EL (cell line): ENCODE measurements at places on chromosomes 11 and 22.

GRCh38 chr11:14567064-14567651 lies 47.0 kb upstream of the PSMA1 start:
- DNase-seq = no peak

GRCh38 chr22:35604621-35605368 lies 12.3 kb downstream of the MB start:
- peak; percentile 53 for DNase-seq

GRCh38 chr22:46810856-46811786 lies 48.7 kb downstream of the TBC1D22A start:
- DNase-seq = no peak

DNA sequence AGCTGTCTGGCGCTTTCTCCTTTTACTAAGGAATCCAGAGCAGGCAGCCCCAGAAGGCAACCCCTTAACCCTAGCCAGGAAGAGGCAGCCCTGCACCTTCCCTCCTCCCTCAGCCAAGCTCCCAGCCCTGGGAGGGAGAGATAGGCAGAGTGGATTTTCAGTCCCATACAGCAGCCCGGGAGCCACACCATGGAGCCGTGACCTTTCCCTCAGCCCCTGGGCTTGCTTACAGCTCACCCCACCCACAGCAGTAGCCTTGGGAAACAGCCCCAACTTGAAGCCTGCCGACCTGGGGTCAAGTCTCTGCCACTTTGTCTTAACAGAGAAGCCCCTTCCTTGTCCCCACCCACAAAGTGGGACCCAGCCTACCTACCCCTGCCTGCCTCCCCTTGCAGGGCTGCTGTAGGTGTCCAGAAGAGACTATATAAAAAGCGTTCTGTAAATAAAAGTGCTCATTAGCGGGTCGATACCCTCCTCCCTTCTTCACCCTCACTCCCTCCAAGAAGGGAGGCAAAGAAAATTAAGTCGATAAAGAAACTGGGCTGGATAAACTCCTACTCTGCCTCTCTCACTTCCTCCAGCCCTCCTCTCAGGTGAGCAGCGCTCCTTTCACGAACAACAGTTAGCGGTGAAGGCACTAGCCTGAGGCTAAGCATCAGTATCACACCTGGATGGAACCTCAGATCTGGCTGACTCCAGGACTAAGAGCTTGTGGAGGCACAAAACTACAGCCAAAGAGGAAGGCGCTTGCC lies 4.2 kb downstream of the TST start:
- no peak for DNase-seq

- DNase-seq = no peak
Observed at GRCh38 chr11:92087725-92088537, 136.7 kb upstream of the FAT3 start.

DNA sequence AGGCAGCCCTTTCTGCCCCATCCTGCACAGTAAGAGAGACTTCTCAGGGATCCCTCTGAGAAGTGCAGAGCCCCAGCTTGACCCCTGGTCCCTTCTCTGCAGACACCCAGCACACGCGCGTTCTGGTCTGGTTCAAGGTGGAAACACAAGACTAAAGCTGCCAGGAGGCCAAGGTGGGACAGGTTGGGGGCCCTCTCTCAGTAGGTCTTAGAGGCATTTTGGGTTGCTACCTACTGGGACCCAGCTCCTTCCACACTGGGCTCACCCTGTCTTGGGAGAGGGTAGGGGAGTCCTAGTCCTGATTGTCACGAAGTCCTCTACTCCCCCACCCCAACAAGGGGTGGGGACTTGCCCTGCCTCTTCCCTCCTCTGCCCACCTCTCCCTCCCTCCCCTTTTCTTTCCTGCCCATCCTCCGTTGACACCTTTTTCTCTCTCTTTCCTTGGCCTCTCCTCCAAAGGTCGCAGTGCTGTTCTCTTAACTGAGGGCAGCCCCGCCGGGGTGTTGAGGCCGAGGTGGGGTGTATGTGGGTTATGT lies 763 bp upstream of the SOX10 start:
- no peak for DNase-seq

DNA sequence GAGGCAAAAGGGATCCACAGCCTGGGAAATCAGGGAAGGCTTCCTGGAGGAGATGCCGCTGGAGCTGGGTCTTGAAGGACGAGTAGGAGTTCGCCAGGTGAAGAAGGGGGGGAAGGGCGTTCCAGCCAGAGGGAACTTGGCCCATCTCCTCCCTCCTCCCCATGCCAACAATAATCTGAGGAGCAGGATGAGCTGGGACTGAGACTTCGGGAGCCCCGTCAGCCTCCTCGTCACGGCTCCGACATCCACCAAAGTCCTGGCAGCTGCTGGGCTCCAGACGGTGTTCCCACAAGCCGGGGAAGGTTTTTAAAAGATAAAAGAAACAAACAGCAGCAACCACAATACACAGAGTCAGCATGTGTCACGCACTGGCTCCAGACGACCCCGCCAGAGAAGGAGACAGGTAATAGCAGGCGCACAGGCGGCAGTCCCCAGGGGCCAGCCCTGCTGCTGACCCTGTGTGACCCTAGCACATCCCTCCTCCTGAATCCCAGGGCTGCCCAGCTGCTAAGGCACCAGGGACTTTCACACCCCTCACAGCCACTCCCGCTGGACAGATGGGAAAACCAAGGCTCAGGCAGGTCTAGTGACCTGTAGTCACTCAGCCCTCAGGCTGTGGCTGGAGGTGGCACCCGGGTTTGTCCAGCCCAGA lies 37.3 kb downstream of the NUP50 start:
- DNase-seq = no peak

- DNase-seq = no peak
Observed at GRCh38 chr22:43500792-43501785, 89.3 kb downstream of the MPPED1 start.

- no peak for DNase-seq
Observed at GRCh38 chr11:15215005-15215404, 100.3 kb downstream of the INSC start.

GRCh38 chr11:78883506-78883905 lies 308.8 kb upstream of the NARS2 start:
- no peak for DNase-seq

DNA sequence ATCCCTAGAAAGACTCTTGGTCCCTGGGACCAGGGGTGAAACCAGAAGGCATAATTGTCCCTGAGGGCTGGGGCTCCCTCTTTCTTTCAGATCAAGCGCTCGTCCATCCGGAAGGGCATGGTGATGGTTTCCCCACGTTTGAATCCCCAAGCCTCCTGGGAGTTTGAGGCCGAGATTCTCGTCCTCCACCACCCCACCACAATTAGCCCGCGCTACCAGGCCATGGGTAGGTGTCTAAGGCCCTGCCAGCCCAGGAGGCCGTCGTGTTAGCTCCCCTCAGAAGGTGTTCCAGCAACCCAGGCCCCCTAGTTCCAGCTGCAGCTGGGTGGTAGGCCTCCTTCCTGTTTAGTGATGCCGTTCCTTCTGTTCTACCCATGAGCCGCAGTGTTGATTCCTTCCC lies 21.4 kb downstream of the GTPBP1 start:
- no peak for DNase-seq

- DNase-seq = no peak
Observed at GRCh38 chr11:22044126-22044525, 148.8 kb upstream of the ANO5 start.

GRCh38 chr11:45243967-45244366 lies 42.2 kb downstream of the SYT13 start:
- DNase-seq = no peak

DNA sequence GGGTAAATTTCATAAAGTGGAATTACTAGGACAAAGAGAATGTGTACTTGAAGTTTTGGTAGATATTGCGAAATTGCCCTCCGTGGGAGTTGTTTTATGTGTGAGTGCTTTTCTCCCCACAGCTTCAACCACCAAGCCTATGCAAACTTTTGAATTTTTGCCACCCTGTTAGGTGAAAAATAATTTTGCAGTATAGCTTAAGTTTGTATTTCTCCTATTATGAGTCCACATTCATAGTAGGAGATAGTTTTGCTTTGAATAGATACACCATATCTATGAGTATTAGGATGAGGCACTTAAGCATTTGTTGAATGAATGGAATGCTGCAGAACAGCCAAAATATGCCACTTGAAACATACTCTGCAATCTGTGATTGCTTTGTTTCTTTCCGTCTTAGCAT lies 43.6 kb downstream of the UVRAG start:
- peak; percentile 54 for DNase-seq

- DNase-seq = no peak
Observed at GRCh38 chr11:120365512-120365911, 29.3 kb downstream of the ARHGEF12 start.

DNA sequence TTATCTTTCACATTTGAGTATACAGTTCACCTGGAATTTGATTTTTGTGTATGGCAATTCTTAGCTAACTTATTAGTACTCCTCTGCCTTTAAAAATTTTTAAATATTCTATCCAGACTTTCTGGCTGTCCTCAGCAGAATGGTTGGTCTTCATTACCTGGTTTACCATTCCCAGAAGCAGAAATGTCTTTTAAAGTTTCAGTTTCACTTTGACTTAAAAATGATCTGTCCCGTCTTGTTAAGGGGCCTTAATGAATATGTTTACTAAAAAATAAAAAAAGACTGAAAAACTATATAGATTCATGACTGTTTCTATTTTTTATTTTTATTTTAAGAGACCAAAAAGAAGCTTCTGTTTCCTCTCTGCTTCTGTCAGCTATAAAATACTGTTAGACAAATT lies 70.5 kb upstream of the TNRC6B start:
- DNase-seq = peak; percentile 8

DNA sequence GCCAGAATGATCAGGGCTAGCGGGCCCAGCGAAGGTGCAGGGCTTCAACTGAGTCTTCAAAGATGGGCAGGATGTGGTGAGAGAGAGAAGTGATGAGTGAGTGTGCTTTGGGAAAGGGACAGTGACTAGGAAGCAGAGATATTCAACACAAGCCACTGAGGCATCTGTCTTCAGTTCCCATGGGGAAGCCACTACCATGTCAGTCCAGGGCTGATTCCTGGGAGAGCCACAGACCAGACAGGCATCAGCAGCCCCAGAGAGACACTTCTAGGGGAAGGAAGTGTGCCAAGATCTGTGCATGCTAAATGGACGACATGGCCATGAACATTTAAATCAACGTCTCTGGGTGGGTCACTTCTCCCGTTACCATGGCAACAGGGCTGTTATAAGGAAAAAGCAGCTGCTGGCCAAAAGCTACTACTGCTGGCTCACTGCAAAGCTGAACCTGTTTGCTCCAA lies 28.5 kb downstream of the P4HA3 start:
- no peak for DNase-seq

GRCh38 chr11:92782806-92783205 lies 186.6 kb upstream of the MTNR1B start:
- no peak for DNase-seq

GRCh38 chr22:38347181-38347943 lies 30.1 kb upstream of the CSNK1E start:
- no peak for DNase-seq

- no peak for DNase-seq
Observed at GRCh38 chr22:25139062-25139461, 60.6 kb upstream of the CRYBB3 start.

DNA sequence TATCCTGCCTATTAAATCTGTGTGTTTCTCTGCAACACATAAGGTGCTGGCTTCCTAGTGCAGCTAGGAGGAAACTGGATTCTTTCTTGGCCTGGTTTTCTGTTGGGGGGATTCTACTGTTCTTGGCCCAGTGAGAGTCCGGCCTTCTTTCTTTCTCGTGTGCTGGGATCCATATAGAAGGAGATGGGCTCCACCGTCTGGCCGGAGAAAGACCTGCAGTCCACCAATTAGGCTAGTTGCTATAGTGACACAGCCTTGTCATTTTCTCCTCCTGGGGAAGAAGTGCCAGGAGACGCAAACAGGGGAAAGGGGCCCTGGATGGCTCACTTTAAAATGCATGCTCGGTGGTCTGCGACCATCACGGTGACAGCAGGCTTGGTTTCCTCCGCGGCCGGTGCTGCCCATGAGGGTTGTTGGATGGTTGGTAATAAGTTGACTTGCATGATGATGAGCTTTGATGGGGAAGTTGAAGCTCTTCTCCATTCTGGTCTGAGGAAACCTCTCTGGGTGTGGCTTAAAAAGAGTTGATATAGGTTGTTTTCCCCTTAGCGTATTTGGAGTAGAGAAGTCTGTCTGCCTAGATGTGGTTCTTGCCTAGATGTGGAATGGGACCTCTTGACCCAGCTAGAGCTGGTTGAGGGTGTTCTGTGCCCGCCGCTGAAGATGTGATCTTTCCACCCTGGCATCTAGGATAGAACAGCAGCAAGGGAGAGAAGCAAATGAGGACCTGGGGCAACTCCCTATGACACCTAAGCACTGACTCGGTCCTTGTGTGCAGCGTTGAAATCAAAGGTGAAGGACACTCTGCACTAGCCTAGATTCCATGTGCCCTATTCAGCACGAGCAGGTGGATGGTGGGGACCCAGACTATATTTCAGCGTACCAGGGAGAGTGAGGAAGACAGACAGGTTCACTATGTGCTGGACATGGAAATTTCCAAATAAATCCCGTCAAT lies 1335.0 kb downstream of the BRD1 start:
- peak; percentile 63 for DNase-seq

- DNase-seq = peak; percentile 43
Observed at GRCh38 chr11:133947321-133947756, 9.4 kb downstream of the IGSF9B start.

- DNase-seq = no peak
Observed at GRCh38 chr11:69504576-69505335, 23.3 kb downstream of the LINC01488 start.

DNA sequence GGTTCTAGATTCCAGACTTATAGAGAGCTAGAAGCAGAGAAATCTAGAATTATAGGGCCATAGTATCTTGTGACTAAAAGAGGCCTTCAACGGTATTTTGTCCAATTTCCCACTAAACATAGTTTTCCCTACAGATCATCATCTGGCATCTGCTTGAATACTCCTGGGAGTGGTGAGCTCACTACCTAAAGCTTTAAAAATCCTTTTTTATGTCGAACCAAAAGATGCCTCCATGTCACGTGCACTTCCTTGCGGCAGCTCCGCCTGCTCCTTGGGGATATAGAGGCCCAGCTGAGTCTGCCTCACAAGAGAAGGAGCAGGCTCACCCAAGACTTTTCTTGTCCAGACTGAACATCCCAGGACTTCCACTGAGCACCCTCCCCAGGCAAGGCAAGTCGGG lies 4.3 kb upstream of the MB start:
- no peak for DNase-seq

DNA sequence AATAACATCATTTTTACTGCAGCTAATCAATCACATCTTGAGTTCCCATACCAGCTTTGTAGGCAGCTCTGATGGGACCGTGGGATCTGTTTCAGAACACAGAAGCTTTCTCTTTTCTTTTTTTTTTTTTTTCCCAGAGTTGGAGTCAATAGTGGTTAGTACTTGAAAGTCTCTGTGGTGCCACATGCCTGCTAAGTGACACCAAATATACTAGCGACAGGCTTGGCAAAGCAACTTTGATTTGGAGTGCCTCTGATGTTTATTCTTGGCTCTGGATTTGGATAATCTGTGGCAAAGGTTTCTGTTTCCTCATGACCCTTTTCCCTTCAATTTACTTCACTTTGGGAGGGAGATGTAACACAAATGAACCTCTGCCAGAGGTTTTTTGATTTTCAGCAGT lies 681.4 kb upstream of the TENM4 start:
- no peak for DNase-seq

GRCh38 chr11:12906501-12906900 lies 102.6 kb upstream of the RASSF10 start:
- peak; percentile 28 for DNase-seq
